ENCODE measurements at places on chromosomes 2 and 18.

- DNase-seq: no peak
Measured at GRCh38 chr2:215362562-215362904, 50.7 kb downstream of the ATIC start.

DNA sequence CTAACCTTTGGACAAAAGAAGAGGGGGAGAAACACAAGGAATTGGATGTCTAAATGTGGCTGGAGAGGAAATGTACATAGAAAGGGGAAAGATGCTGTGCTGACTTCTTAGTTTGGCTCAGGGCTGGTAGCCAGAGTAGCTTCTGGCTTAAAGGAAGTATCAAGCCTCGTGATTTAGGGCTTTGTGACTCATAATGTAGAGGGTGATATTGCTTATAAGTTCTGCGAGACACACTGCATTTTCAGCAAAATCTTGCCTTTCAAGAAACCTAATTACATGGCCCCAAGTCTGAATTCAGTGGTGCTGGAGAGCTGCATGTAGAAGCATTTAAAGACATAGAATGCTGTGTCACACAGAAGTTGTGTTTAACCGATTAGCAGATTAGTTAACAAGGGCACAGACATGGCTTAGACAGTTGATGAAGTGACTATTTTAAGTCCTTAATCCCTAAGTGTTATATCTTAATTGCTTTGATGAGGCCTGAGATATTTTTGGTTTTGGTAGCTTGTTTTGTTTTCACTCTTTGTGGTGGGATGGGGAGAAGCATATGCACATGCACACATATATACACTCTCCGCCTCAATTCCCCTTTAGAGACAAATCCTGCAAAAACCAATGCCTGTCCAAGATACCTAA, 66.4 kb downstream of the EPAS1 start:
- DNase-seq: no peak

GRCh38 chr2:168999668-169000213, 31.4 kb downstream of the ABCB11 start:
- no peak for DNase-seq

DNA sequence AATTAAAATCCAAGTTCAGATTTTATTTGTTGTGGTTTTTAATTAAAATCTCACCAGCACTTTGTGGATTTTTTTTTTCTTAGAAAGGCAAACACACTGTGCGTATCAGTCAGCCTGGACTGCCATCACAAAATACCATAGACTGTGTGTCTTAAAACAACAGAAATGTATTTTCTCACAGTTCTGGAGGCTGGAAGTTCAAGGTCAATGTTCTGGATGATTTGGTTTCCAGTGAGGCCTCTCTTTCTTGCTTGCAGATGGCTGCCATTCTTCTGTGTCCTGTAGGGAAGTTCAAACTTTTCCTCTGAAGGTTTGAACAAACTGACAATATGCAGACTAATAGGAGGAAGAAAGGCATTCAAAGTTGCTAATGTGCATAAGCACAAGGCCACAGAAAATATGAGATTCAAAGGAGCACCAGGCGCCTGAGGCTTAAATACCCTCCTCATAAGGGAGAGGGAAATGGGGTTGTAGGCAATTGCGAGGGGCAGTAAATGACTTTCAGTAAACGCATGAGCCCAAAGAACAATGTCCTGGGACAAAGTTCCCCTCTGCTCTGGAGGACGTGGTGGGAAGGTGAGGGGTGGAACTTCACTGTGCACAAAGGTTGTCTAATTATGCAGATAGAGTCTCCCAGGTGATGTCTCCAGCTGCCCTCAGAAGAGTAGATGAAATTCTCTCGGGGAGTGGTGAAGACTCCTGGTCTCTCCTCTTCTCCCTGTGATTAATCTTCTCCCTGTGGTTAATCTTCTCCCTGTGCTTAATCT, 26.5 kb upstream of the KCNF1 start:
- DNase-seq: no peak

GRCh38 chr2:216700088-216700567, 4.8 kb upstream of the IGFBP5 start:
- no peak for DNase-seq

- no peak for DNase-seq
Measured at GRCh38 chr2:55010915-55011314, 39.3 kb downstream of the RTN4 start.

GRCh38 chr2:131557558-131558321, 30.1 kb downstream of the CCDC74A start:
- DNase-seq: no peak

Measured in activated T-cell treated with anti-CD3 and anti-CD28 coated beads for 1 hour (primary cell).